ENCODE measurements at places on chromosomes 5 and 9.

- DNase-seq, result peak; percentile 48
These were observed 11.5 kb downstream of the PRRC2B start for GRCh38 chr9:131405428-131405827.

GRCh38 chr9:75593920-75594319, 296.6 kb upstream of the PCSK5 start:
- DNase-seq, result no peak

GRCh38 chr9:13570068-13570974, 290.8 kb upstream of the MPDZ start:
- peak; percentile 96 for DNase-seq

DNA sequence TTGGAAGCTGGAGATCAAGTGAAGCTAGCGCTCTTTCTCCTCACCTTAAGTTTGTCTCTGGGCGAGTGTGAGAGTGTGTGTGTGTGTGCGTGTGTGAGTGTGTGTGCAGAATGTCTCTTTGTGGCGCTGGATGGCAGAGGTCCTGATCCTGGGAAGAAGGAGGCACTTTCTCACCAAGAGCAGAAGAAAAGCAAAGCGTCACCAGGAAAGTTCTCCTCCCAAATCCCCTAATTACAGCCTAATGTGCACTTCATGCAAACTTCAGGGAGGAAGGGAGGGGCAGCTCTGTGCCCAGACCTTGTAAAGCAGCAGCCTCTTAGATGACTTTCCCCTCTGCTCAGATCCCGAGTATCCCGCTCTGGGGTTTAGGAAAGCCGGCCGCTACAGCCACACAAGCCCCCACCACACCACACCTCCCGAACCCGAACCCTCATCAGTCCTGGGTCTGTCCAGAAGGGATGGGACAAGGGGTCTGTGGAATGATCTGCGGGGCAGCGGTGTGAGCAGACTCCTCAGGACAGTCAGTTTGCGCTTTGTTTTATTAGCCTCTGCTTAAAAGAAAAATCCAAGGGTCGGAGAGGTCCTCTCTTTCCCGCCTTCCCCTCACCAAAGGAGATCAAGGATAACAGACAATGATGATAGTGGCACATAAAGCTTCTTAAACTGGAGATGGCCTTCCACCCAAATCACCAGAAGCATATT, at the start of gene HAPLN1:
Gene HAPLN1 (minus strand): TSS at position 20 of the 702 bp plus-strand sequence. CDS start 47,332 bp downstream, outside the sequence.
- peak; percentile 22 for DNase-seq

- DNase-seq, result no peak
These were observed 281.1 kb downstream of the MRPS30 start for GRCh38 chr5:45089870-45090269.

DNA sequence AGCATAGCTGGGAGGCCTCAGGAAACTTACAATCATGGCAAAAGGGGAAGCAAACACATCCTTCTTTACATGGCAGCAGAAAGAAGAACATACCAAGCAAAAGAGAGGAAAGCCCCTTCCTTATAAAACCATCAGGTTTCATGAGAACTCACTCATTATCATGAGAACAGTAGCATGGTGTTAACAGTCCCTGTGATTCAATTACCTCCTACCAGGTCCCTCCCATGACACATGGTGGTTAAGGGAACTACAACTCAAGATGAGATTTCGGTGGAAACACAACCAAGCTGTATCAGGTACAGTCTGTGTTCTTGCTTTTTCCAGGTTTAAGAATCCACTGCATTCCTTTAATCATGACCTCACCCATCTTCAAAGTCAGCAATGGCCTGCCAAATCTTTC, 514.2 kb downstream of the KCTD16 start:
- no peak for DNase-seq

GRCh38 chr5:74404574-74405508, 235.7 kb downstream of the ENC1 start:
- no peak for DNase-seq

DNA sequence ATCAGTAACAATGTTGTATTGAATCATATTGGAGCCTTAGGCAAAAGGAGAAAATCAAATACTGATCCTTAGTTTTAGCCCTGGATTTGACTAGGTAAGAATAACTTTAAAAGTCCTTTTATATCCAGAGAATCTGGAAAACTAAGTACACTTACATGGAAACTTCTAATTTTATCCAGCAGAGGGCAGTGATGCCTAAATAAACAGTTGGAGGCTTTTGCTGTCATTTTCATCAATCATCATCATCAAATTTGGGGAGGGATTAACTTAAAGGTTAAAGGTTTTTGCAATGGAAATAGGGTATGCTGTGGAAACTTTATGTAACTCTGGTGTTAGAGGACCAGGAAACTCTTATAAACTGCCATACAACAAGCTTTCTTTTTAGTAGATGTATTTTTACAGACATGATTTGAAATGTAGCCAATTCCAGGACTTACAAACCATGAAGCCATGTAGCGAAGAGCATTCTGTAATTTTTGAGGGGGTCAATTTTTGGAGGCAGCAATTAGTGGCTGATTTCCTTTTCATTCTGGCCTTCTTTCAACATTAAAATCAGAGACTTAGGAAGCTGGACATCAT, 112.7 kb downstream of the OSTF1 start:
- peak; percentile 59 for DNase-seq
